ENCODE measurements at places on chromosomes 7 and 10.

DNA sequence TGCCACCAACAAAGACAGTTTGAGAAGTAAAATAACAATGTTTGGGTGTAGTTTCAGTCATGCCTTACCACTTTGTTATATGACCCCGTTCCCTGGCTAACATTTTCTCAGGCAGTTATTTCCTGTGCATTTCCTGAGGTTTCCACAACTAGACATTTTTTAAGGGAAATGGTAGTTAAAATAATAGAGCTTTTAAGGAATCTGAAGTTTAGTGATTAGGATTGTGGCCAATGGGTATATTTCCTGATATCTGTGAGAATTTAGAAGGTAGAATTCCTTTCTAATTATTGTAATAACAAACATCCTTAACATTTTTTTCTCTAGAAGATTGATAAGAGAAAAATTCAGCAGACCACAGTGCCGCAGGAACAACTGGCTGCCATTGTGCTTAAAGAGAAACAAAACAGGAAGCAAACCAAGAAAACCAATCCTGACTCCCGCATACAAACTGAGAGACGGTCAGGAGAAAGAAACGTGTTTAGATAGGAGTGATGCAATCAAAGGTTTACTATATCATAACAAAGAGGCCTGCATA, 193.6 kb downstream of the MBL2 start:
- no peak for DNase-seq

DNA sequence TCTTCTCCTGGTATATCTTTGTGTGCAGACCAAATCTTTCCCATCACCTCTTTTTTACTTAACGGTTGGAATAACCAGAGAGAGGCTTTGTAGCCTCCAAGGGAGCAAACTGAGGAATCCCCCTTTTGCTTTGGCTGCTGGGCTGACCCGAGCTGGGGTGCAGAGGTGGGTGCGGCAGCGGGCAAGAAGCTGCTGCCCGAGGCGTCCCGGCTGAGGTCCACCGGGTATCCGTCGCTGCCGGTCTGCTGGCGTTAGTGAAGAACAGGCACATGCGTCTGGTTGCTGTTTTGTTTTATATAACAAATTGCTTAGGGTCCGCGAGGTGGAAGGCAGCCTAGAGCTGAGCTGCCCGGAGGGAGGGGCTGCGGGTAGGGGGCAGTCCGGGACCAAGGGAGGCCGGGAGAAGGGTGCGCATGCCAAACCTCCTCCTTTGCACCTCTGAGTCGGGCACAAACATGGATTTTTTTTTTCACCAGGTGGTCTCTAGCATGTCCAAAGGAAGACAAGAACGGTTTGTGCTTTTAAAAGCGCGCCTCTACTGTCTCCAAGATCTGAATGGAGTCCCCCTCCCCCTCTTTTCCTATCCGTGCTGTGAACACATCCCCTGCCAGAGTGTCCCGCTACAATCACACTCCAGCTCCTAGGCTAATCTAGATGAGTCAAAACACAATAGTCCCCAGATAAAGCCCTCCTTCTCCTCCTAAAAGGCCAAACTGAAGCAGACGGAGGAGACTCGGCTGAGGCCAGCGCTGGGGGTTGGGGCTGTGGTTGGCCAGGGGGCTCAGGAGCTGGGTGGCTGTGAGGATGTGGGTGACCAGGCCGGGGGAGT, 6.8 kb upstream of the GATA3 start:
- DNase-seq = peak; percentile 10

- DNase-seq = no peak
Measured at GRCh38 chr10:101305320-101306241, 48.4 kb upstream of the BTRC start.

DNA sequence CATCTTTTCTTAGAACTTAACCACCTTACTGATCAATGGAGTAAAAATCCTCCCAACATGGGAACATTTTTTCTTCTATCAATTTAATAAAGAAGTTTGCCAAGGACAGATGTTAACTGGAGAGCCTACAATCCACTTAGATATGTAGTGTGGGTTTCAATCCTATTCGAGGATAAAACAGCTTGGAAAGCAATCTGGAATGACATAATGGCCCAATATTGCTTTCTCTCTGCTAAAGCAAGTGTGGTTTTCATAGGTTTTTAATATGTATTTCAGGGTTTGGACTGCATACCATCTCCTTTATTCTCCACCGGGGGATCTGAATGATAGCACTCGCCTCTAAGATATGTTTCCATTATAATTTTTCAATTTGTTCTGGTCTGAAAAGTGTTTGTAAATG, 149.7 kb downstream of the PRPF18 start:
- no peak for DNase-seq

DNA sequence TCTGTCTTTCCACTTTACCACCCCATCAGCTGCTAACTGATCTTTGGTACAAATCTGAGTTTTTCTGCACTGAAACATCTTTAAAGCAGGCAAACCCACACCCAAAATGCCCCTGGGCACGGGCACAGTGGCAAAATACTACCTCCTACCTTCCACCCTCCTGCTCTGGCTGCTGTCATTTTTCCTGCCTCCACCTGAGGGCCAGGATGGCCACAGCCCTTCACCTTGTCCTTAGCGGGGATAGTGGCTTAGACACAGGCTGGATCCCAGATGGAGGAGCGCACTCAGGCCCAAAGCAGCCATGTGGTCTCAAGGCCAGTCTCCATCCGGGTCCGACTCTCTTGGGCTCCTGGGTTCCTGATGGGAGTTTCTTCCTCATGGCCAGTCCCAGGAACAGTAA, 98.3 kb downstream of the HIF1AN start:
- DNase-seq = no peak

DNA sequence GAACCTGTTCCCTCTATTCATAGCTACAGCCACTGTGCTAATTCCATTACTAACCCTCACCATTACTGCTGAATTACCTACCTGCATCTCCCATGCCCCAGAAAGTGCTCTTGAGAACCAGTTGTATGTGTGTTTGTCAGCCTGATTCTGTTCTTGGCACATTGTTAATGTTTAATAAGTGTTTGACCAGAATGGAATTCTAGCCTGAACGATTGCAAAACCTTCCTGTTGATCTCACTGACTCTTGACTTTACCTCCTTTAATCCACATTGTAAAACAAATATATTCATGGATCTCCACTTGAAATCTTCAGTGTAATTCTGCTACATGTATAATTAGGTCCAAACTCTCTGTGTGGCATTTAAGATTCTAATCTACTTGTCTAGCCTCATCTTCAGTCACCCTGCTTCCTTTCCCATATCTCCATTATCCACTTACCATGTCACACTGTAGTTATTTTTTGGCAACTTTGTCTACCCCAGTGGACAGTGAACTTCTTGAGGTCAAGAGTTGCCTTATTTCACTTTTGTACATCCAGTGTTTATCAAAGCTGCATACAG, 4.9 kb downstream of the ZNF277 start:
- DNase-seq = no peak

DNA sequence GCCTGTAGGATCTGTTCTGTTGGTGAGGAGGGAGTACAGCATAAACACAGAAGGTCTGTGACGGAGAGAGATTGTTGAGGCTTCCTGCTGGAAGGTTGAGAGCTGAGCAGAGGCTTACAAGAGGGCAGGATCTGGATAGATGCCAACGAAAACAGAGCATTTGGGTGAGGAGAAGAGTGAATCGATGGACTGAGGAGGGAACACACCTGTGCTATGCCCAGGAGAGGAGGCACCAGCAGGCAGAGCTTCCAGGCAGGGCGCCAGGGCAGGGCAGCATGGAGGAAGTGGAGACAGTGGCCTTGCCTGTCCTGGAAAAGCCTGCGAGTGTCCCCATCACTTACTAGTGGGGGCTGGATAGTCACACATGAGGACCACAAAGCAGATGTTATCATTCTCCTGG, 282.9 kb downstream of the PAXIP1 start:
- no peak for DNase-seq

GRCh38 chr10:74988832-74989561, 122.5 kb upstream of the SAMD8 start:
- DNase-seq = no peak

DNA sequence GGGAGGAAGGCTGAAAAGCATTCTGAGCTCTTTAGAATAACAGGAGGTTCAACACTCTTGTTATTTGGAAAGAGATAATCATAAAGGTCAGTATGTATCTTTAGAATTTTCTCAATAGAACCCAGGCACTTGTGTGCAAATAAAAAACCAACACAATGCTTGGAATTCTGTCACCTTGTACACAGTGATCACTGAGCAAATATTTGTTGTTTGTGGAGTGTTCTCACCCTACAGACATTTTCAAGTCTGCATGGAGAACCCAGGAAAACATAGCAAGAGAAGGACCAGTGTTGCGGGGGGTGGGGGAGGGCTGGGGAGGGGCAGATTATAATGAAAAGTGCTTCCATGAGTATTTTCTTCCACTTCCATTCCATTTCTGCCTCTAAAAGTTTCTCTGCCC, 87.4 kb downstream of the FAM107B start:
- DNase-seq = no peak

DNA sequence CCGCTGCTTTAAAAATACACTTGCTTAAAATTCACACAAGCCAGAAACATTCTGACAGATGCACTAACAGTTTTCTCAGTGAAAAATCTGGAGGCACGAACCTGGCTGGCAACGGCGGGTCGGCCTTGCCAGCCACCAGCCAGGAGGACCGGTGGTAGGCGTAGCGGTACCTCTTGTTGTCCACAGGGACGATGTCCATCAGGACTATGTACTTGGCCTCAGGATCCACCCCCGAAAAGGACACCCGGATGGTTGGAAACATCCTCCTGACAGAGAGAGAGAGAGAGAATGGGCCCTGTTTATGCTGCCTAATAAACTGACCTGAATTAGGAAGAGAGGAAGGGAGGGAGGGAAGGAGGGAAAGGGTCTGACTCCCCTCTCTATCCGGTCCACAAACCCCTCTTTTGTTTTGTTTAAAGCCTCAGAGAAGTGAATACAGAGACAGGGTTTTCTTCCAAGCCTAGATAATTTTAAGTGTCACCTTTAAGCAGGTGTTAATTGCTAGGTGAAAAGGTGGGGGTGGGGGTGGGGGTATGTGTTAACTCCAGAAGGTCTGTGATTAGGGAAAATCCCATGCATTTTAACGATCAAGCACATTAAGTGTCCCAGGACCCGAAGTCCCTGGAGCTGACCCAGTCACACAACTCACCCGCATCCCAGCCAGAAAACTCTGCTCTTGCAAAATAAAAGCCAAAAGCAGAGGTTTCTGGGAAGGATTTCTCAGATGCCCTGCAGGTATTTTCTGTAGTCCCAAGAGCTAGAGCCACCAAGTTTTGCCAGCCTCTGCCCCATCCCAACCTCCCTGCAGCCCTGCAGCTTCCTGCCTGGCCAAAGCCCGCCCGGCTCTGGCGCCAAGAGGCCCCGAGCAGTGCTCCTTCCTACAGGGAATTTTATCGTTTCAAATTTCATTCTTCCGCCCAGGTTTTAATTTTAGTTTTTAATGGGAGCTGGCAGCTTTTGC, 5.0 kb downstream of the TBX20 start:
- no peak for DNase-seq

GRCh38 chr7:158745057-158745715, 40.6 kb upstream of the NCAPG2 start:
- no peak for DNase-seq

GRCh38 chr10:34811968-34812514, 3.1 kb downstream of the PARD3 start:
- no peak for DNase-seq

DNA sequence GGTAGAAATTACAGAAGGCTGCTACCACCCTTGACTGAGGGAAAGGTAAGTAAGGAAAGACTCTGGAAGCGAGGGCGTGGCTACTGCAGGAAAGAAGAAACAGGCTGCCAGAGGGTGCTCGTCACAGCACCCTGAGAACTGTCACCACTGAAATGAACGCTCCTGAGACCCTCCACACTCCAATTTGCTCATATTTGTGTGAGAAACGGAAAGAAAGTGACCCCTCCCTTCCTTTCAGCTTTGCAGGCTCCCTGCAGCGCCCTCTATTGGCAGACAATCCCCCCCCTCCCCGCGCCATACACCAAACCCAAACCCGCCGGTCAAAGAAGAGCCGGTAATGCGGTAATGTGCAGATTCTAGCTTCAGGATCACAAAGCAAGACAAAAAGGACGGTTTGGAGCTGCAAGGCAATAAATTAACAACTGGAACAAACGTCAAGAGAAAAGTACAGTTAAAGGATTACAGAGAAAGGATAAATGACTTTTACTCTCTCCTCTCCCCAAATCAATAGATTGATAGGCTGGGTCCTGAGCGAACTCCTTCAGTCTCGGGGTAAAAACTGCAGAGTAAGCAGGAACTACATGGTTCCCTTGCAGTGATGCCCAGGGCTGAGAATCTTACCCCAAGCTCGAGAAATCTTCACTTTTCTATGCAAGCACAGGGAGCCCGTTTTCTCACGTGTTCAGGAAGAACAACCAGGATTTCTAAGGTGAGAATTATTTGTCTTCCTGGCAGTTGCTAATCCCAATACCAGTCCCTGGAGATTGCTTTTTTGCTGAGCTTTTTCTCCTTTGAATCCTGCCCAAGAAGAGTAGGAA, 47.6 kb downstream of the STEAP1B start:
- no peak for DNase-seq

DNA sequence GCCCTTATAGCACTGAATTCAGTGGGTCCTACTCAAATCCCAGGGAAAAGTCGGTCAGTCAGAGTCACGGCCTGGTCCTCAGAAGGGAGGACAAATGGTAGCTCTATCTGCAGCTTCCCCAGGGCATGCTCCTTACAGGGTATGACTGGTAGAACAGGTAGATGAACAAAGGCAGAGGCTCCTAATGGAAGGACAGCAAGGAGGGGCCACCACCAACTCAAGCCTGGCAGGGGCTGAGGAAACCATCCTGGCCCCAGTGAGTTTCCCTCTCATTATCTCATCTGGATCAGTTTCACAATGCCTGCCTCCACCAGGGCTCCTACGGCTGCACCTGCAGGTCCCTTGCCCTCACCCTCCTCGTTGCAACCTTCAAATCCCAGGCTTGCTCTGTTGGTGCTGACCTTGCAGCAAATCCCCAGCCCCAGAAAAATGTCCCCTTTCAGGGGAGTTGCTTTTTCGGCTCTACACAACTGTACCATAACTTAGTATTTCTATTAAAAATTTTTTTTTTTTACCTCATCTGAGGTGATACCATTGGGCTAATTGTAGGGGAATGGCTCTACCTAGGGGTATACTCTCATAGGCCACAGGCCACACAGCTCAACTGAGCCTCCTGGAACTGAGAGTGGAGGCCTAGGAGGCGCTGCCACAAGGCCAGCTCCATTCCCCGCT, 2.4 kb upstream of the MYO1G start:
- no peak for DNase-seq

GRCh38 chr7:46175221-46175620, 254.1 kb upstream of the IGFBP3 start:
- DNase-seq = no peak

- DNase-seq = no peak
Measured at GRCh38 chr7:137343281-137343841, at the start of gene PTN. PTN (minus strand) TSS chr7:137343733; CDS start chr7:137254973, 88,760 bp downstream.

- no peak for DNase-seq
Measured at GRCh38 chr10:117363028-117363427, 12.2 kb downstream of the PDZD8 start.

DNA sequence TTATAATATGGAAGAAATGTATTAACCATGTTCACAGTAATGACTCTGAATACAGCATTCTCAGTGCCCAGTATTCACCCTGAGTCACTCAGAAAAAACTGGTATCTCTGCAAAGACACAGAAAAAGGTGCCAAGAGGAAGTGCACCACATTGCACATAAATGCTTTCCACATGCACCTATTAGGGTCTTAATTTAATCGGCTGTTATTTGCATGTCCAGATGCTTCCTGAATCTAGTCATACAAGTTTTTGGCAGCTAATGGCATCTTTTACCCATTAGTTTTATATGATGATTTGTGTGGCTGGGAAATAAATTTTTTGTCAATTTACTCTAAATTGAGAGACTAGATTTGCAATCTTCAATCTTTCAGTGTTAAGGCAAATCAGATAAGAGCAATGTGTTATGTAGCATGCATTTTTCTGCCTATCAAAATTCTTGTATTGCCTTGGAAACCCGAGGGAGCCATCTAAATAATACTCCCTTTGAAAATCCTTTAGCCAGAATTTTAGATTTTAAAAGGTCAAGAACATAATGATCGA, 58.2 kb downstream of the ZNF680 start:
- no peak for DNase-seq
